Foreskin fibroblast (primary cell): ENCODE measurements at places on chromosomes 3 and 15.

DNA sequence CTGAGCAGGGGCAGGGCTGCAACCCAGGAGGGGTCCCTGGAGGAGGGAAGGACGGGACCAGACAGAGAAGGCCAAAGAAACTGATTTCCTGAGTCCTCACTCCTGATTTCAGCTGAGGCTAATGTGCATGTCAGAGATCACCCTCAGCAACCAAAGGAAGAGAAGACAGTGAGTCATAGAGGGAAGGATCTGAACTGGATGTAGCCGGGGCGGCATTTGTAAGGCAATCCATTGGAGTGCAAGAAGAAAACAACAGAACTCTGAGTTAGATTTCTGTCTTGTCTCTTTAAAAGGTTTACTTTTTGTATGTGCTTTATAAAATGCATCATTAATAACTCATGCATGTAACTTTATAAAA, 105.3 kb upstream of the AGBL1 start:
- no peak for DNase-seq

DNA sequence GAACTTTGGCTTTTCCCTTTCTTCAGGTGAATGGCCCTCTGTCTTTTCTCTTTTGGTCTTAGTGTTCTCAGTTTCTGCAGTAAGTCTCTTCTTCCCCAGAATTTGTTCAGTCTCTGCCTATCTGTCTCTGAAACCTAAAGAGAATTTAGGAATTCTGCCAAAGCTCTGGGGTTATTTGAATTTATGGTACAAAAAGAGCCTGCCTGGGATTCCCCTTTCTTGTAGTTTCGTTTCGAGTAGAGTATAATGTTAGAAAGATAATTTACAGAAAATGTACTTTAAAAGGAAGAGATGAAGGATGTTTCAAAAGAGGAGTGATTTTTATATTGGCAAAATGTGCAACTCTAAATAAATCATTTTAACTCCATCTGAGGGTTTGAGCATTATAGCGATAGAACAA, 247.4 kb upstream of the SATB1 start:
- no peak for DNase-seq

DNA sequence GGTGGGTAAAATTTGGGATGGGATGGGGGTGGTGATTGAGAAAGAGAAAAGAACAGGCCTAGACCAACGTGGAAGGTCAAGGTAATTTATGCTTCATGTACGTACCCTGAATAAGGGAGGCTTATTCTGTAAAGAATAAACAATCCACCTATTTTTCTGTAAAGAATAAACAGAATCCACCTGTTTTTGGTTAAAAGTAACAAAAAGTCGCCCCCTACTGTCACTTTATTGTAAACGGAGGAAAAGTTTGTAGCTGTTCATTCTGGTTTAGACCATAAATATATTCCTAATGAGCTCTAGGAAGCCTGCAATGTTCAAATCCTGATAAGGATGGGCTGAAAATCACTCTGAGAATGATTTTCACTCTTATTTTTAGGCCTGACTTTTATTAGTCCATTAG, 23.5 kb upstream of the SQOR start:
- DNase-seq: no peak

GRCh38 chr3:2096216-2096615, 2.5 kb upstream of the CNTN4 start:
- no peak for DNase-seq

DNA sequence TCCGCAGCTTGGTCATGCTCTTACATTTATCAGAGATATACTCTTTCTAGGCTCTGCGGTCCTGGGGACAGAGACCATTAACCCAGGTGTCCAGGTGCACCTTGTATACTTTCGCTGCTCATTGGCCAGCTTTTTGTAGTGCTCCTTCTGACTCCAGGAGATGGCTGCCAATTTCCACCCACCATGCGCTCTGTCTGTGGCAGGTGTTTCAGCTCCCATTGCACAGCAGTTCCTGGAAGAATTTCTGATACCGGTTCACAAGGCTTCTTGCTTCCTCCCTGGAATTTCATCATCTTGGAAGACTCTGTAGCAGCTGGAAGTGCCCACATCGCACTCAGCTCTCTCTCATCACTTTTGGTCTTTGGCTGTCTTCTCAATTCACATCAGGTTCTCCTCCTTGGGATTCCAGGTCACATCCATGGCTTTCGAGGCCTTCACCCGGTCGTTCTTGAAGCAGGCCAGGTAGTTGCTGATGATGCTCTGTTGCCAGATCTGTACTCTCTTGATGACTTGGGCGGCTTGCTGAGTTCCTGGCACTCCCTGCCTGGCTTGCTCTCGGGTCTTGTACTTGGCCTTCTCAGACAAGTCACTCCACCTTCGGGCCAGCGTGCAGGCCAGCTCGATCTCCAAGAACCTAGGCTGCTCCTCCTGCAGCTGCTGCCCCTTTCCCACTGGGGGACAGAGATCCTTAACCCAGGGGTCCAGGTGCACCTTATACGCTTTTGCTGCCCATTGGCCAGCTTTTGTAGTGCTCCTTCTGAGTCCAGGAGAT, 41.1 kb upstream of the ARL8B start:
- no peak for DNase-seq

- DNase-seq: no peak
These were observed 8.6 kb downstream of the FBXL22 start for GRCh38 chr15:63605816-63606215.

GRCh38 chr3:144810160-144810559, 838.5 kb downstream of the DIPK2A start:
- DNase-seq: no peak

- peak; percentile 68 for DNase-seq
These were observed 1.7 kb downstream of the PKM start for GRCh38 chr15:72229076-72229946.

DNA sequence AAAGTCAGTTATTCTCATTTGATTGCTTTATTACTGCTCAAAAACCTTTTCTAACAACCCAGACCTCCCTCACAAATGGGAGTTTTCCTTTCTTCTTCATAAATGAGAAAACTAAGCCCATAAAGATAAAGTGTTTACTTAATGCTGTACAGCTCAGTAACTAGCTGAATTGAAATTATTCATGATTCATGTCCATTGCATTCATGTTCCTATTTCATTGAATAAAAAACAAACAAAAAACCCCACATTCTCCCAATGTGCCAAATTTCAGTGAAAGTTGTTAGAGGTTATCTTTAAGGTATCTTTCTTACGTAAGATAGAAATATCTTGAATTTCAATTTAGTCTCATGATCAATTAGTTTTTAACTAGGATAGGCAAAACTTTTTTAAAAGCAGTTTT, 2.8 kb downstream of the PLSCR2 start:
- no peak for DNase-seq

DNA sequence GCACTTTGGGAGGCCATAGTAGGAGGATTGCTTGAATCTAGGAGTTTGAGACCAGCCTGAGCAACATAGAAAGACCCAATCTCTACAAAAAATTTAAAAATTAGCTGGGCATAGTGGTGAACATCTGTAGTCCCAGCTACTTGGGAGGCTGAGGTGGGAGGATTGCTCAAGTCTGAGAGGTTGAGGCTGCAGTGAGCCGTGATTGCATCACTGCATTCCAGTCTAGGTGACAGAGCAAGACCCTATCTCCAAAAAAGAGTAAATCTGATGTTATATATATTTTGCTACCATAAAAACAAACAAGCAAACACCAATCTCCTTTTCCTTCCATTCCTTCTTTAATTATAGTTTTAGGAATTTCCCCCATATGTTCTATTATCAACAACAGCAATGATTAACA, 74.2 kb upstream of the RNU6-1 start:
- no peak for DNase-seq

- DNase-seq: no peak
These were observed 117.5 kb downstream of the OPA1 start for GRCh38 chr3:193710286-193711165.

GRCh38 chr3:10845001-10845761, 29.2 kb downstream of the SLC6A11 start:
- DNase-seq: no peak

DNA sequence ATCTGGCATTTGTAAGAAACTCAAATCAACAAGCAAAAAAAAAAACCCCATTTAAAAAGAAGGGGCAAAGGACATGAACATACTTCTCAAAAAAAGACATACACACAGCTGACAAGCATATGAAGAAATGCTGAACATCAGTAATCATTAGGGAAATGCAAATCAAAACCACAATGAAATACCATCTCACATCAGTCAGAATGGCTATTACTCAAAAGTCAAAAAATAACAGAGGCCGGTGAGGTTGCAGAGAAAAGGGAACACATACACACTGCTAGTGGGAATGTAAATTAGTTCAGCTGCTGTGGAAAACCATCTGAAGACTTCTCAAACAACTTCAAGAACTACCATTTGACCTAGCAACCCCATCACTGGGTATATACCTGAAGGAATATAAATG, 199.4 kb upstream of the THBS1 start:
- peak; percentile 58 for DNase-seq

DNA sequence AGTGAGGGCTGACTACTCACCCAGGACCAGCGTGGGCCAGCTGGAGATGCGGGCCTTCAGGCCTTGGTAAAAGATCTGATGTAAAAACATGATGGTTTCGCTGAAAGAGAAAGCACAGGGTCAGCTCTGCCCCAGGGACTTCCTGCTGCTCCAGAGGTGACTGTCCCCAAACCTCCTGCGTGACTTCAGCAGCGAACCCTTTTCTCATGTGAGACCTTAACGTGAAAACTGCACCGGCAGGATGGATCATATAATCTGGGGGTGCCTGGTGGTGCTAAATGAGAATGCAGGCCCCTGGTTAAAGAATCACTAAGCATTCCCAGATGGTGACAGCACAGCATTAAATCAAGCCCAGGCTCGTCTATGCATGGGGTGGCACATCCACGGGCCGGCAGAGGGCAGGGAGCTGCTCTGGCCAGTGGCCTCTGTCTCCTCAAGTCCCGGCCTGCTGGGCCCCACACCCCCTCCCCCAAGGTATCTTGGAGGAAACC, 55.4 kb downstream of the RASGRF1 start:
- peak; percentile 28 for DNase-seq

DNA sequence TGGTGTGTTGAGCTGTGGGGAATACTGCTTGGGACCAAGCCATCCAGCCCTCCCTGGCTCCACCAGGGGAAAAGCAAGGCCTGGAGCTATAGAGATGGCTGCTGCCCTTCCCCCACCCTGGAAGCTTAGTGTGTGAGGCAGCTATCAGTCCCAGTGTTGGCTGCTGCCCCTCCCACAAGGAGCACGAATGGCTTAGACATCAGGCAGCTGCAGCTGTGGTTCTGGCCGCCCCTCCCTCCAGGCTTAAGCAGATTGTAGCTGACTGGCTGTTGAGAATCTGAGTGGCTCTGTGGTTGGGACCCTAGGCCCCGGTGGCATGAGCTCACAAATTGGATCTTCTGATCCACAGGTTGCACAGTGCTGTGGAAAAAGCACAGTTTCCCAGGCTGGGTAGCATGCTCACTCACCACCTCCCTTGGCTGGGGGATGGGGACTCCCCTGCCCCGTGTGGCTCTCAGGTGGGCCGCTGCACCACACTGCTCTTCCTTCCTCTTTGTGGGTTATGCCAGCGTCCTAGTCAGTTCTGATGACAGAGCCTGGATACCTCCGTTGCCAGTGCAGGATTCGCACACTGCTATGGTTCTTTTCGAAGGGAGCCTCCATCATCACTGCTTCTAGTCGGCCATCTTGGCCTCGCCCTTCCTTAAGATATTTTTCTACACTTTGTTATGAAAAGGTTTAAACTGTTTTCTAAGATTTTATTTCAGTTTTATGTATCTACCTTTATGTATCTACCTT, 21.2 kb upstream of the SUCNR1 start:
- DNase-seq: no peak

- peak; percentile 78 for DNase-seq
These were observed at the start of gene SLC41A3 for GRCh38 chr3:126083913-126084767. SLC41A3 (minus strand) TSS chr3:126084124; CDS start chr3:126068219, 15,905 bp downstream.

GRCh38 chr15:27660676-27661075, 438.4 kb downstream of the OCA2 start:
- no peak for DNase-seq

DNA sequence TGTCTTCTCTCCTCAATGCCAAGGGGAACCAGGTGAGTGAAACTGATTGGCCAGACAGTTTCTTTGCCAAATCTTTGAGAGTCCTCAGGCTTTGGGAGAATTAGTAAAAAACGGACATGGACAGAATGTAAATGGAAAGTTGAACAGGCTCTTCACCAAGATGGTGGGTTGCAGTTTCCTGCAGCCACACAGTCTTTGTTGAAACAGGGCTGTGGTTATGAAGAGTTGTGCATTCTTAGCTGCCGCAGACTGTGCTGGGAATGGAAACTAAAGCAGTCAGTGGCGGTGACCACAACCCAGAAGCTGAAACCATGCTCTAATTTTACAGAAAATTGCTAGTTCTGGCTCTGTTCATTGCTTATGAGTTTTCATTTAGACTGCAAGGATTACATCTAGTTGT, 42.1 kb upstream of the TASOR start:
- DNase-seq: no peak
